ENCODE measurements at places on chromosomes 4 and X.

DNA sequence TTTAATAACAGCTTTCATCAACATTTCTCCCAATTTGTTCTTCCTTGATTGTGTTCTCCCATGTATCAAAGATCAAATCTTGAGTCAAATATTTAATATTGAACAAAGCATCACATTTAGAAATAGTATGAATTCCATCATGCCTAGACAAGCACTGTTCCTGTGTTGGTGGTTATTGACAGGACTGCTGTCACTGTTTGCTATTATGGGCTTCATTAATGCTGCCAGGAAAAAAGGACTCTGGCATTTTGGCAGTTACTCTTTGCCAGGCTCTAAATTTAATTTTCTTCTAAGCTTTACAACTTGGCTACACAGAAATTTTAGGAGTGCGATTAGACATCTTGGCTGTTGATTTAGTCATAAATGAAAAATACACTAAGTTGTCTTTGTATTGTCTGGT, 295.9 kb upstream of the NRK start:
- no peak for DNase-seq

- no peak for DNase-seq
Observed at GRCh38 chr4:161929956-161930355, 233.8 kb downstream of the FSTL5 start.

DNA sequence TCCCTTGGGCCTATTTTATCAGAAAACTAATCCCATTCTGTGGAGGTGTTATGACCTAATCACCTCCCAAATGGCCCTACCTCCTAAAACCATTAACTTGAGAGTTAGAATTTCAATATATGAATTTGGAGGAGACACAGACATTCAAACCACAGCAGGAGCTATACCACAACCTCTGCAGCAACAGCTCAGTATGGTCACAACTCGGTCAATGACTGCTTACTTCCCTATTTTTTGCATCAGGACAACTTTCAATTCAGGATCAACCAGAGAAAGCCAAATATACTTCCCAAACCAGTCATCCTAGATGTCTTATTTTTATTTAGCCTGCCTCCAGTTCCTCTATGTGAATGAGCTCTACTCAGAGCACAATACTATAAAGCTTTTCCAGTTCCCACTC, 11.3 kb upstream of the SMARCA5 start:
- no peak for DNase-seq

- DNase-seq = no peak
Observed at GRCh38 chrX:110989447-110989846, 106.5 kb upstream of the PAK3 start.

- no peak for DNase-seq
Observed at GRCh38 chr4:129420637-129421036, 324.7 kb downstream of the C4orf33 start.

DNA sequence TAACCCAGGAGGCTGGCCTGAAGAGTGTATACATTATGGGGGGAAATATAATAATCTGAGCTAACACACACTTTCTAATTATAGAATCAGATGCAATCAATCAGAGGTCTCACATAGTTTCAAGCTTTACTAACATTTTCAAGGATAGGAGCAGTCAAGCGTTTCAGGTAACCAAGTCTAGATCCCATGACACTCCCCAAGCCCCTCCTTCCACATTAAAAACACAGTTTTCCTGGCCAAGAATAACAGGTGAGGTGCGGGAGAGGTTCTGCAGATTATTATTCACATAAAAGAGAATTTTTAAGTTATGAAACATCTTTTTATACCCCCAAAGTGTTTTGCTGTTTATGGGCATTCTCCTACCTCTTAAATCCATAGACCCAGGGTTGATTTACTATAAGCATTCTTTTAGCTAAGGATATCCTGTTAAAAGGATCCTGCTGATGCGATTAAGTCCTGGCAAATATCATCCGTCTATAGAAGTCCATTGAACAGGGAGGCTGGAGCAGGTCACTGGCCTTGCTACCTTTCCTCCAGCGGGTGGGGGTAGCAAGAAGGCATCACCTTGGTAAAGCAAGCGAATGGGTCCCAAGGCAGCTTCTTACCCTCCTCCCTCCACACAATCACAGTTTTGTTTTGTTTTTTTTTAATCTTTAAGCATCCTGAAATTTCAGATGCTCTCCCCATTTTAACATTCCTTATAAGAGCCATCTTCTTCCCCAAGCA, 104.7 kb upstream of the GPM6A start:
- no peak for DNase-seq

DNA sequence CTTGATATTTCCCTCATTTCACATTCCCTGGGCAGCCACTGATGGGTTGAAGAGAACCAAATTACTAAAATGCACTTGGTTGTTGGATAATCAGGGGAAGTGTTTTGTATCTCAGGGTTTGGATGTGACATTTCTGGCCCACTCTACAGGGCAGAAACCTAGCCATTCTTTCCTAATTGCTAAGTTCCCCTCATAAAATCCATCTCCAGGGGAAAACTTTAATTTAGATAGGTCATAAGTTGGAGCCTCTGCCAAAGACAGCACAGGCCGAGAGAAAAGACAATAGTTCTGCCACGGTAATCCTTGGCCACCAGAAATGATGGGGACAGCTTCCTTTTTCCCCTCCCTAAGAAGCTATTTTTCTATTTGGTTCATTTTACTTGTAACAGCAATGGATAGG, 192.7 kb upstream of the C1QTNF7 start:
- no peak for DNase-seq

- DNase-seq = peak; percentile 6
Observed at GRCh38 chr4:143559757-143560147, 46.2 kb downstream of the SMARCA5 start.

DNA sequence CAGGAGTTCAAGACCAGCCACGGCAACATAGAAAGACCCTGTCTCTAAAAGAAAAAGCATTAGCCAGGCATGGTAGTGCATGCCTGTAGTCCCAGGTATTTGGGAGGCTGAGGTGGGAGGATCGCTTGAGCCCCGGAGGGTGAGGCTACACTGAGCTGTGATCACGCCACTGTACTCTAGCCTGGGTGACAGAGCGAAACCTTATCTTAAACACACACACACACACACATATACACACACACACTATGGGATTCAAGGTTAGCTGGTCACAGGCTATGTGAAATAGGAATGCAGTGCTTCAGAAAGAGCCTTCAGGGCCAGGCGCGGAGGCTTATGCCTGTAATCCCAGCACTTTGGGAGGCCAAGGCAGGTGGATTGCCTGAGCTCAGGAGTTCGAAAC, 23.5 kb downstream of the NLGN3 start:
- DNase-seq = no peak

DNA sequence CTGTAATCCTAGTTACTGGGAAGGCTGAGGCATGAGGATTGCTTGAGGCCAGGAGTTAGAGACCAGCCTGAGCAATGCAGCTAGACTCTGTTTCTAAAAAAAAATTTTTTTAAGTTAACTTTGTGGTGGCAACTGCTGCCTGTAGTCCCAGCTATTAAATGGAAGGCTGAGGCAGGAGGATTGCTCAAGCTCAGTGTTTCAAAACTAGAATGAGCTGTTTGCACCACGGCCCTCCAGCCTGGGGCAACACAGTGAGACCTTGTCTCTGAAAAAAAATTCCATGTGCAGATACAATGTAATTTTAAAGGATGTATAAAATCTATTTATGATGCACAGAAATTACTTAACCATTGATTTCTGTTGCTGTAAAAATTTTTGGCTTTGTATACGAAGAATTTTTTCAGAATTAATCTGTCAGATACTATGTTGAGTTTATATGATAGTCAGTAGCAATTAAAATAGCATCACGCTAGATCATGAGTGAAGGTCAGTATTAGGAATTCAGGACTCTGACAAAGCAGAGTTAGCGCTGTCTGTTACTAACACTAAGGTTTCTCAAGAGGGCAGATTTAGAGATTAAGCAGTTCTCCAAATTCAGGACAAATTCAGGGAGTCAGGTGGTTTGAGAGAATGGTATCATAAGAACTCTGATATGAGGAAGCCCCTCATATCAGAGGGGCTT, 8.3 kb upstream of the AGA start:
- no peak for DNase-seq

GRCh38 chr4:77163641-77164040, 6.6 kb downstream of the CCNG2 start:
- no peak for DNase-seq

- peak; percentile 18 for DNase-seq
Observed at GRCh38 chrX:129823115-129823514, 20.6 kb downstream of the ZDHHC9 start.

DNA sequence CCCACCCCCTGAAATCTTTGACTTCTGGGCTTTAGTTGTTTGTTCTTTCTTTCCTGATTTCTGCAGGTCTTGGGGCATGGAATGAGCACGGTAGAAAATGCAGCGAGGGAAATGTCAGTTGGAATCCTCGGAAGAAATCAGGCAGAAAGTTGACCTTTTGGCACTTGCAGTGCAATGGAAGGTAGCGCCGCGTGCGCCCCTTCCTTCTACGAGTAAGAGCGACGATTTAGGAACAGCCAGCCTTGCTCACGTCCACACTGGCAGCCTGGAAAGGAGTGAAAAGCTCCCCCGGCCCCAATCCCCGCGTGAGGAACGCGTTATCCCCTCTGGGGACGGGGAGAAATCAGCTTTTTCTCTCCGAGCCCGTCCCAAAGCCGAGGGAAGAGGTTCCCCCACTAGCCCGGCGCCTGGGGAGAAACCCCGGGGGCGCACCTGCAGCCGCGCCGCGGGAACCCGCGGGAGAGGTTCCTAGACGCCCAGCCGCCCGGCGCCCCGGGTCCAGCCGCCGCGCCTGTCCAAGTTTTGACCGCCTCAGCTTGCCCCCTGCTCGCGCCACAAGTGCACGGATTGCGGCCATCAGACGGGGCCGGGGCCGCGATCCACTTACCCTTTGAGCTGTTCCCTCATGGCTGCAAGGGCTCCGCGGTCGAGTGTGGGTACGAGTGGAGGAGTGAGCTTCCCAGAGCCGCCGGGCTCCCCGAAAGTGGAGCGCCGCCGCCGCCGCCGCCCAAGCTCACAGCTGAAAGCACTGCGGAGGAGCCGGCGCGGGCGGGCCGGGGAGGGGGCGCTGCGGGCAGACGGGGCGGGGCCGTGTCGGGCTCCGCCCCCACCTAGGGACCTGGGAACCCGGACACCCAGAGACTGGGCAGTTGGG, 194.6 kb upstream of the FTHL17 start:
- DNase-seq = no peak

DNA sequence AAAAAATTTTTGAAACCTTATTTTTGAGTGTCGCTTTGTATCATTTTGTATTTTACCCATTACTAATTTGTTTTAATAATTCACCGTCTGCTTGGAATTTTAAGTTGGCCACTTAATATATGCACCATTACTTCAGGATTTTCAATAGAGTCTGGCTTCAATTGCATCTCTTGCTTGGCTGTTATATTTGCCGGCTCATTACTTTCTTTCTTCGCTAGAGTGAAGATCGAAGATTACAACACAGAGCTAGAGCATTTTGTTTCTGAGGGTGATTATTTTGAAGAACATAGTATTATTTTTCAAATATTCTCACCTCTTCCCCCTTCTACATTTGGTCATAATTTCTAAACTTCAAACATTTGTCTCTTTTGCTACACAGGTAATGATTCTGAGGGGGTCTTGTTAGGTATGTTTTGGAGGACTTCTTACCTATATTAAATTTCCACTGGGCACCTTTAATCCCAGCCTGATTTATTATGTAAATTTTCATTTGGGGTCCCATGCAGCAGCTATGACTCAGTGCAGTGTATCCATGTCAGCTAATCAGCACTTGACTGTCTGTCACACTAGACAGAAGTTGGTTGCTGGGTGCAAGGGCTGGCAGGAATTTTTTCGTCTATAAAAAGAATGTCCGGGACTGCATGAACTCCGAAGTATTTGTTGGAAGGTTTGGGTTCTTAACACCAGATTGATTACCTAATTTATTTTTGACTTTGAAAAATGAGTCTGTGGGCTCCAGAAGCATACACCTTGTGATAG, 18.6 kb downstream of the TBC1D1 start:
- DNase-seq = no peak

GRCh38 chrX:1835056-1835455, 220.2 kb downstream of the ASMT start:
- DNase-seq = no peak

- DNase-seq = no peak
Observed at GRCh38 chr4:178165951-178166308, 723.7 kb upstream of the AGA start.

DNA sequence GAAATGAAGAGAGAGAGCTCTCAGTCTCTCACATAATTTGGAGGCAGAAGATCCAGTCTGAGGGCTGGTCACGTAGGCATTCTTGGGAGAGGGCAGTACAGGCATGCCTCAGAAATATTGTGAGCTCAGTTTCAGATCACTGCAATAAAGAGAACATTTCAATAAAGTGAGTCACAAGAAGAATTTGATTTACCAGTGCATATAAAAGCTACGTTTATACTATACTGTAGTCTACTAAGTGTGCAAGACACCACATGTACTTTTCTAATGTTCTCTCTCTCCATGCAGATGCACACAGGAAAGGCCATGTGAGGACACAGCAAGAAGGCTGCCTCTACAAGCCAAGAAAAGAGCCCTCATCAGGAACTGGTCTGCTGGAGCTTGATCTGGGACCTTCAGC, 583.5 kb upstream of the FAT1 start:
- no peak for DNase-seq

GRCh38 chr4:121778991-121779628, 14.1 kb upstream of the SMIM43 start:
- no peak for DNase-seq

GRCh38 chrX:78105944-78106650, 2.0 kb downstream of the PGK1 start:
- no peak for DNase-seq

DNA sequence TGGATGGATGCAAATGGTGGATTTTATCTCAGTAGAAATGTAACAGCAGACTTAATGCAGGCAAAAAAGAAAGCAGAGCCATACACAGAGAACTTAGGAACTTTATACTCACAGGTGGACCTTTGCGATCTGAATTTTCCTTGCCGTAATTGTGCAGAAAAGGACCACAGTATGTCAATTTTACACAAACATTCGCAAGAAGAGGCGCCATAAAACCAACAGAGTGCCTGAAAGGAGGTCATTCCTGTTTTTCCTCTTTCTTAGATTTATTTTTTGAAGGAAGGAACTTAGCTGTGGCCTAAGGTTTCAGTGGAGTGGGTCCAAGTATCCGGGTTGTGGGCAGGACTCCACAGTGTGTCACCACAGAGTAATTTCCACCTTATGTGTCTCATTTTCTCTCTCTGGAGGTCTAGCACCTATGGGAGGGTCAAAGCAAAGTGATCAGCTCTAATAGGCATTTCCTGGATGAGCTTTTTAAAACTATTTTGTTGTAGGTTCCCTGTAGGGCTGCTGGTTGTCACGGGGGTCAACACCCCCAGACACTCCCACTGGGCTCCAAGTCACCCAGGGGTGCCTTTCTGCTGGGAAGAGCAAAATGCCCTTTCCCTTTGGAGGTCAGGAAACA, 24.7 kb upstream of the PBDC1 start:
- DNase-seq = no peak

GRCh38 chr4:8194306-8195242, 4.5 kb upstream of the SH3TC1 start:
- DNase-seq = no peak

DNA sequence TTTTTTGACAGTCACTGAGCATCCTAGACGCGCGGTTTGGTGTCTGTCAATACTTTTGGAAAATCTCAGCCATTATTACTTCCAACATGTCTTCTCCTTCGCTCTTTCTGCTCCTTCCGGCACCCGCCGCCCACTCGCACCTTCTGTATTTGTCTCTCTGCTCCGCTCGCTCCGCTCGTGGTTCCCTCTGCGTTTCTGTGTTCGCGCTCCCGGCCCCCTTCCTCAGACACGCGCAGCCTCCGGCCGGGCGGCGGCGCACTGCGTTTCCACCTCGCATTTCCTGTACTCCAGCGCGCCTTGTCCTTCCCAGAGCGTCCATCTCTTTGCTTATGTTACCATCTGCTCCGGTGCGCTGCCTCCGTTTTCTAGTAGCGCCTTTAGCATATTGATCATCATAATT, 21.1 kb downstream of the PDE6B start:
- no peak for DNase-seq

- no peak for DNase-seq
Observed at GRCh38 chr4:52780617-52781354, 29.6 kb upstream of the ERVMER34-1 start.
